ENCODE measurements at places on chromosomes 11 and 22.

- no peak for DNase-seq
Observed at GRCh38 chr22:17375914-17376614, 6.8 kb downstream of the CECR2 start.

GRCh38 chr11:95144313-95145235 is 54.9 kb downstream of the ENDOD1 start:
- no peak for DNase-seq

DNA sequence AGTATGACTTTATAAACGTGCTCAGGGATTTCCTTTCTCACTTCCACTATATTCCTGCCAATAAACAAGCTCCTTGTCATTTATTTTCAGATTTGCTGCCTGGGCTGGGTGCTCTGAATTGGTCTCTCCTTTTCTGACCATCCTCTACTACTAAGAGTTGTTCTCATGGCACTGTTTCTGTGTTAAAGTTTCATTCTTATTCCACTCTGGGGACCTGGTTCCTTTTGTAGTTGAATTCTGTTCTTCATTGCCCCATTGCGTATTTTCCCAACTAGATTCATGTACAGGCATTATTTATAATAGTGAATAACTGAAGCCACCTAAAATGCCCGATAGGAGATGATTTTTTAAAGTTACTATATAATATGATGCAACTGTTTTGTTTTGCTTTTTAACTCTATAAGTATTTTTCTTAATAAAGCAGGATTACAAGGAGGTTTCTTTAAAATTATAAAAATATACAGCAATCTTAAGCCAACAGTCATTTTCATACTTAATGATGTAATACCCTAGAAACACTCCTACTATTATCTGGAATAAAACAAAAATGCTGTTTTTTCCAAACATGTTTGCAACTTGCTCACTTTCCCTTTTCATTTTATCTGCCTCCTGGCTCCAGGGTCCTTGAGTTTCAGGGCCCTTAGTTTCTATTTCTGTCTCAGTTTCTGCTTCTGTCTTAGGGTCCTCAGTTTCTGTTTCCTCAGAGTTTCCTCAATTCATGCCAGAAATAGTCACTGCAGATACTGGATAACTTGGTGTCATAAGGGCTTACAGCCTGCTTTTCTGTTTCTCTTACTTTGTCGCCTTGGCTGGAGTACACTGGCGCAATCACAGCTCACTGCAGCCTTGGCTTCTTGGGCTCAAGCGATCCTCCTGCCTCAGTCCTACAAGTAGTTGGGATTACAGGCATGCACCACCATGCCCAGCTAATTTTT is 9.8 kb upstream of the FUT4 start:
- no peak for DNase-seq

- no peak for DNase-seq
Observed at GRCh38 chr11:97888641-97889040, 1132.1 kb upstream of the CNTN5 start.

- DNase-seq, result no peak
Observed at GRCh38 chr11:124798991-124799347, 1.2 kb downstream of the MSANTD2 start.

GRCh38 chr22:48340727-48341709 is 1486.7 kb downstream of the BRD1 start:
- DNase-seq, result no peak

DNA sequence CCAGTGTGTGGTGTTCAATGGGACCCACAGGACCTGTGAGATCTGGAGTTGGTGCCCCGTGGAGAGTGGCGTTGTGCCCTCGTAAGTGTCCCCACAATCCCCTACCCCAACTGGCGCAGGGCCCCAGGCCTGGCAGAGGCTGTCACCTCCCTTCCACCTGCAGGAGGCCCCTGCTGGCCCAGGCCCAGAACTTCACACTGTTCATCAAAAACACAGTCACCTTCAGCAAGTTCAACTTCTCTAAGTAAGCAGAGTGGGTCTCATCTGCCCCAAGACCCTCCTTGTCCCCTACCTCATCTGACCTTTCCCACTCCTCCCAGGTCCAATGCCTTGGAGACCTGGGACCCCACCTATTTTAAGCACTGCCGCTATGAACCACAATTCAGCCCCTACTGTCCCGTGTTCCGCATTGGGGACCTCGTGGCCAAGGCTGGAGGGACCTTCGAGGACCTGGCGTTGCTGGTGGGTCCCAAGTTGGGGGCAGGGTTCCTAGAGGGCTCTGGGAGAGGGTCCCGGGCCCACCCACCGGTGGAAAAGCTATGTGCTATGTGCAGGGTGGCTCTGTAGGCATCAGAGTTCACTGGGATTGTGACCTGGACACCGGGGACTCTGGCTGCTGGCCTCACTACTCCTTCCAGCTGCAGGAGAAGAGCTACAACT is 8.1 kb downstream of the P2RX6 start:
- DNase-seq, result no peak

GRCh38 chr11:77193911-77194830 is 66.1 kb downstream of the MYO7A start:
- DNase-seq, result no peak

- no peak for DNase-seq
Observed at GRCh38 chr11:104191124-104191523, 27.2 kb upstream of the PDGFD start.

GRCh38 chr22:39409516-39410029 is 10.0 kb downstream of the TAB1 start:
- no peak for DNase-seq

GRCh38 chr11:65595543-65596281 is at the start of gene KCNK7:
Gene KCNK7 (minus strand): TSS chr11:65595800. CDS start chr11:65595772, 28 bp downstream.
- no peak for DNase-seq

DNA sequence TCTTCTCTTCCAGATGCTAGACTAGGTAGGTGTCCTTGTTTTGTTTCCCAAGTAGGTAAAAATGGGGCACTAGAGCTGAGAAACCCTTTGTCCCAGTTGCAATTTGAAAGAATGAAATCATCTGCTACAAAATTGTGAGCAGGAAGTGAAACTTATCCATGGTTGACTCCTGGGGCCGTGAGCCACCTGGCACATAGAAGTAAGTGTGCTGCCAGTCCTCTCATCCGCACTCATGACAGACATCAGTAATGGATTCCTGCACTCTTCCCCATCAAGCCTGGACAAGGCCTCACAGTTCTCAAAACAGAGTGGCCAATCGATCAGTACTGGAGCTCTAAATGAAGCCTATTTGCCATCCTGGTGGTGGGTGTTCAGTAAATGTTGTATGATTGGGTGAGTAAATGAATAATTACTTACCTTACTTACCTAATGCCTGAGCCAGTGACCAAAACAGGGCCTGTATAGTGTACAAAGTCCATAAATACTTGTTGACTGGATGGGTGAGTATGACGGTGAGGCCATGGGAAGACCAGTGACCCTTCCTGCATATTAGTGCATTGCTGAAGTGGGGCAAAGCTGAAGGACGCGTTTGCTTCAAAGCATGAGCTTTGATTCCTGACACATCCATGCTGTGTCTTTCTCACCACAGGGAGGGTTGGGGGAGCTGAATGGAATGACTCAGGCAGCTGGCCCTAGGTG is 68.9 kb upstream of the HEPHL1 start:
- no peak for DNase-seq

DNA sequence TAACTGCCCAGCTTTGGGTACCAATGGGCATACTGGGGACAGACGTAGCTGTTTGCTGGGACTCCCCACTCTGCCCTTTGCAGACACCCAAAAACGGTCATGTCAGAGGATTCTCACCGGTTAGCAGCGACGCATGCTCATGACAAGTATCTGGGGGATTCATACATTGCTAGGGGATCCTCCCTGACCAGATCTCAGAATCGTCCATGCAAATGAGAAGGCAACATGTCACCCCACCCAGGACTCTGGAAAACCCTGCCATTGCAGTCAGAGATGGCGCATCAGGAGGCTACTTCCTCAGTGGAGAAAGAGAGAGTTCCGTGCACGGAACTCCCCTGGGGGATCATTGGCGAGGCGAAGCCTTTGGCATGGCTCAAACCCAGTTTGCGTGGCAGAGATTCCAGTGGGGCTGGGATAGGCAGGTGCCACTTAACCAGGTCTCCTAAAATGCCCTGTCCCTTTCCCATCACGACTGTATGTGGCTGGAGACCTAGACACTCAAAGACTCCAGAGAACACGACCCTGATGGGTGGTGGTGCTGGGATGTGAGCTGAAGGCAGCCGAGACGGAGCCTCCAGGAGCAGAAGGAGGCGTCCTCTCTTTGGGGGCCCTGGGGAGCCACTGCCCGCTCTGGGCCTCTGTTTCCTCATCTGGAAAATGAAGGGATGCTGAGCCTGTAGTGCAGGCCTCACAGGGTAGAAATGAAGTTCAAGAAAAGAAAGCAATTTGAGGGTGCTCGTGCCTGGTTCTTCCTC is 4.9 kb downstream of the RGL4 start:
- DNase-seq, result no peak

DNA sequence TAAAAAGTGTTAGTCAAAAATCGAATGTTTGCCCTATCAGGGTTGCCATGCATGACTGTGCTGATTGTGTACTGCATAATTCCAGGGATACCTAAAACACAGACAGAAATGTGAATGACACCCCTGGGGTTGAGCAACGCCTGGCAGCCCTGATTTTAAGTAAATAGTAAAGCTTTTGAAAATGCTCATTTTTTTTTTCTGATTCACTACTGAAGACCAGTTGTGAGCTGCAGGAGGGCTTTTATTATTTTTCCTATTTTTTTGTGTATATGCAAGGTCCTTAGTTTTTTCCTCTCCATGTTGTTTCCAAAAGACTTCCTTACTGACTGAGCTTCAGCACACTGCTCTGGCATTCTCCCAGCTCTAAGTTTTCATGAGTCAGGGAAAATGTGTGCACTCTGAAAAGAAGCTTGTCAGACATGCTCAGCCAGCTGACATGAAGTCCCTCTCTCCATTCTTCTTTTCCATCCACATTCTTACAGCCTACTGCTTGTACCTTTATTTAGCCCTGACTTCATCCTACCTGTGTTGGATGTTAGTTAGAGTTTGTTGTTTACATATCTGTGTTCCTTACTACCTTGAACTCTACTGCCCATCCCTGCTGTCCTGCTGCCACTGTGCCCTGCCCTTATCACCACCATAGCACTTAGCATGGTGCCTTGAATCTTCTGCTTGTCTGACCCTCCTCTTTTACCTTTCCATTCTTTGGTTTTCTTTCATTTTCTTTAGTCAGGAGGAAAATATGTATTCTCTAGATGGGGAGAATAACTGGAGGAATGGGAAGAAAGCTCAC is 79.5 kb downstream of the HORMAD2 start:
- peak; percentile 54 for DNase-seq

Measured in skeletal muscle cell (primary cell).